Germinal center (tissue), 1 donor: ENCODE measurements at places on chromosomes 3 and 15.

GRCh38 chr15:91872356-91873137, 19.0 kb downstream of the SLCO3A1 start:
- no peak for DNase-seq

GRCh38 chr15:99592145-99592791, 26.5 kb downstream of the MEF2A start:
- no peak for DNase-seq

DNA sequence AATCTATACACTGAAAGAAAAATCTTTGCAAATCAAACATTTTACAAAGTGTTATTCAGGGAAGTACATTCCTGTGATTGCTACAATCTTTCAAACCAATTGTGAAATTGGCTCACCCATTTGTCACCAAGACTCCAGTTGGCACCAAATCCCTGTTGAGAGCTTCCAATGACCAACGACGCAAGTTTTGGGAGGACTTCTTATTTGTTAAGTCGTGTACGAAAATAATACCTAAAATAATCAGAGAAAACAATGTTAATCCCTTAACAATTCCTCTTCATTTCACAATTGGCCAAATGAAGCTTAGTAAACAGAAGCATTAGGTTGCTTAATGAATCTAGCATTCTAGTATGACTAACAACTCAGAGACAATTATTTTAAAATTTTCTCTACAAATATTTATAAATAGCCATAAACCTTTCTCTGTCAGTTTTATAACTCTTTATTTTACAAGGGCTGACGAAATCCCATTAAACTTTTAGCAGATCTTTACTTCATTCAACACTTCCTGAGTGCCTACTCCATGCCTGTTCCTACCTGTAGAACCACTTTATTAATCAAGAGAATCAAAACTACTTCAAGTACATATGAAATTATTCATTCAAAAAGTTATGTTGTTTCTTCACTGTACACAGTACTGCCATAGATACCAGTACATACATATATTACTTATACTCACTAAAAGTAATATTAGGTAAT, 24.0 kb upstream of the HGD start:
- DNase-seq = no peak

GRCh38 chr15:69784798-69785566, 312.7 kb downstream of the TLE3 start:
- DNase-seq = no peak

DNA sequence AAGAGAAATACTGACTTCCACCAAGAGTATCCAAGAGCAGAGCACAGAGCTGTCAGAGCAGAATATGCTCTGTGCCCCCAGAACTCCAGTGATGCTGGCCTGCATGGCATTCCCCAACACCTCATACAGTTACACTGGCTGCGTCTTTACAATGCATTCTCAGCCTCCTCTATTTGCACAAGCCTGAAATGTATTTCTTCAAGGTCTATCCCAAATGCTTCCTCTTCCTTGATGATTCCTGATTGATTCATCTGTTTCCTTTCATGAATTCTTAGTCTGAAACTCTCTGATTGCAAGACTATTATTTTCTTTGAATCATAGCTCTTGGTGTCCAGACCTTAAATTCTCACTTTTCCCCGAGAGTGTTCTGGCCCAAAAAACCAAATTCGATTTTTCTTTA, 664.7 kb downstream of the MECOM start:
- DNase-seq = no peak

- no peak for DNase-seq
Observed at GRCh38 chr15:74378848-74379247, 11.4 kb upstream of the CYP11A1 start.

GRCh38 chr3:143337387-143337786, 217.8 kb downstream of the CHST2 start:
- DNase-seq = no peak

- no peak for DNase-seq
Observed at GRCh38 chr3:132432639-132433038, 15.3 kb downstream of the DNAJC13 start.

DNA sequence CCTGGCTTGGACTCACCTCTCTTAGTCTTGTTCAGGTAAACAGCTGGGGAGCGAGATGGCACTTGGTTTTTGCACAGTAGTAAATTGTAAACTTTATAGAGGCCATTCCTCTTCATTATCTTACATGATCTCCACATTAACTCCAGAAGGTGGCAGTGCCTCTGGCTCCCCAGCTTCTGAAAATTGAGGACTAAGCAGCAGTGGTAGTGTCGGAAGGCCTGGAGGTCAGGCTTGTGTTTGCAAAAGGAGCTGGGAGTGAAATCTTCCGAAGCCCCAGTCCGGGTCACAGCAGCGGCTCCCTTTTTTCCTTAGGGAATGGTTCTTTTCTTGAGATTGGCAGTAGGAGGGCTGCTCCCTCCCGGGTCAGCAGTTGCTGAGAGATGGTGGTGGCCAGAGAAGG, 85.7 kb downstream of the FNDC3B start:
- no peak for DNase-seq

DNA sequence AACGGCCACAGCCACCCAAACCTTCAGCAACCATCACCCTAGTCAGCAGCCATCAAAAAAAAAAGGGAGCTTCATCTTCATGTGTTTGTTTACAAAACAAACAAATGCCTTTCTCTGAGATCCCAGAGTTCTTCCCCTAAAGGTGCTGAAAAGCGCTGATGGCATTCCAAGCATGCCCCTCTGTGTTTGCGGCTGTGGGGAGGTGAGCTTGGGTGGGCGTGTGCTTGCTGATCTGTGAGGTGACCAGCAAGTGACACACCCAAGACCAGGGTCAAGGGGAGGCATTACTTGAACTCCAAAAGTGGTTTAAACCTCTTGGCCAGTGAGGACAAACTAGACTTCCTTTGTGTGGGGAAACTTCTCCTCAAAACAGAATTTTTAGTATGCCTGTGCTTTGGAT, 81.5 kb downstream of the DHX36 start:
- no peak for DNase-seq

- DNase-seq = no peak
Observed at GRCh38 chr3:45799586-45799985, 3.2 kb upstream of the SLC6A20 start.

DNA sequence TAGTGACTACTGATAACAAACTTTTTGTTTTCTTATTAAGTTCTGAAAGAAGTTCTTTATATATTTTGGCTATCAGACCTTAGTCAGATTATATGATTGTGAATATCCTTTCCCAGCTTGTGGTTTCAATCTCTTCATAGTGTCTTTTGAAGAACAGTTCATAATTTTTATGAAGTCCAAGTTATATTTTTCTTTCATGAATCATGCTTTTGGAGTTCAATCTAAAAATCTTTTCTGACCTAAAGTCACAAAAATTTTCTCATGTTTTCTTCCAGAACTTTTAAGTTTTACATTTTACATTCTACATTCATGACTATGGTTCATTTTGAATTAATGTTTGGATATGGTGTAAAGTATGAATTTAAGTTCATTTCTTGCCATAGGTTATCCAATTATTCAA, 34.2 kb upstream of the OCA2 start:
- DNase-seq = no peak

GRCh38 chr3:27186013-27186412, 183.2 kb downstream of the NEK10 start:
- DNase-seq = no peak

- no peak for DNase-seq
Observed at GRCh38 chr15:98304371-98304770, 343.9 kb downstream of the ARRDC4 start.

GRCh38 chr15:39235084-39235795, 345.6 kb upstream of the THBS1 start:
- DNase-seq = no peak

GRCh38 chr3:96961576-96961975, 147.2 kb downstream of the EPHA6 start:
- DNase-seq = no peak

DNA sequence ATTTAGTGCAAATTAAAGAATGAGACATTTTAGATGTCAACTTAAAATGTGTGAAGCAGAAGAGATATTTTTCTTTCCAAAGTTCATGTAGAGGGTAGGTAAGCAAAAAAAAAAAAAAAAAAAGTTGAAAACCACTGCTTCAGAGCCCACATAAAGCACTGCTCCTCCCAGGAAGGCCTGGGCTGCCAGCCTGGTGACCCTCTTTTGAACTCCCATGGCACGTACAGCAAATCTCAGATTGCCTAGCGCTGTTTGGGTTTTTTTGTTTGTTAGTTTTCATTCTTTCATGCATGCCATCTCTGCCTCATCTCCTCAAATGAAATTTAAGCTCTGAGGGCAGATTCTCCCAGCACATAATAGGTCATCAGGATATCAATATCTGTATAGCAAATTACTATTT, 120.1 kb downstream of the SRGAP3 start:
- DNase-seq = no peak

DNA sequence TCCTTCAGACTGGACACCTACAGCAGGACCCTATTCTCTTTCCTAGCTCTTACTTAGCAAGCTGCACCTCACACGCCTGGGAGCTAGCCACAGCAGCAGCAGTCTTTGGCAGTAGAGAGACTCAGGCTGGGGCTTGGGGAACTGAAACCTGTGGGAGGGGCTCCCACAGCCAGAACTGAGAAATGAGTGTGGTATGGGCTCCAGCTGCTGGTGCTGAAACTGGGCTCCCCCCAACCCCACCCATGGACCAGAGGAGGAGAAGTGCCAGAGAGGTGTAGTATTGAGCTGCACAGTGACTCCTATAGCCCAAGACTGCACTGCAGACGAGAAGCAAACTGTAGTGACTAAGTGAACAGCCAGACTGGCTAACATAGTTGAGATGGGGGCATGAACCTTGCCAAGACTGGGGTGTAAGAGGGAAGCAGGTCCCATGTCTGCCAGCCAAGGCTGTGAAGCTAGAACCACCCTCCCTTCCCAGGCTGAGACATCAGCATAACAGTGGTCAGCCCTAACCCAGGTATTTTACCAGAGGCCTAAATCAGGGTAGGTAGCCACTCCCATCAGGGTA, 62.5 kb downstream of the MYO5A start:
- peak; percentile 88 for DNase-seq

GRCh38 chr3:71647751-71648150, 64.2 kb upstream of the FOXP1 start:
- no peak for DNase-seq

GRCh38 chr15:58981808-58982475, 5.5 kb upstream of the RNF111 start:
- DNase-seq = peak; percentile 30

DNA sequence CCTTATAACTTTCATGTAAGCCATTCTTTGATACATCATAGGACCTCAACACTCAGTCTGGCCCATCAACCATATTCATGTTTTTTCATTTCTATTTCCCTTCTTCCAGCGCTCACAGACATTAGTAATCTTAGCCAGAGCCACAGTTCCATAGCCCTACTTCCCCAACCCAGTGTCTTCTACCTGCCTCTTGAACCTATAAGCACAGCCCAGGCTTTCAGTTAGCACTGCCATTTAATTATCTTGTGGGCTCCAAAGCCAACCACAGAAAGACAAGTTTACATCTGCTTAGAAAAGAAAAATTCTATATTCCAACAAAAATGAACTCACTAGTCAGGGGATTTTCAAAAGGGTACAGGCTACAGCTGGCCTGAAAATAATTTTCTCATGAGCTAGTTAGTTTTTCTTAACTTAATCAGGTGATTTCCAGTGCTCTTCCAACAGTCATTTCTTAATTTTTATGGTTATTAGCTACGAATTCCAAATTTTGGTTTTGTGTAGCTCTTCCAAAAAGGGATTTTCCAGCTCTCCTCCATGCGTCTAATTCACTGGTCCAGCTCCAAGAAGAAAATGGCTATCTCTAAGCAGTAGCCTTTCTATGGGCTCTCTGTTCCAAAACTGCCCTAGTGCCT, 13.7 kb downstream of the CD200 start:
- DNase-seq = no peak

DNA sequence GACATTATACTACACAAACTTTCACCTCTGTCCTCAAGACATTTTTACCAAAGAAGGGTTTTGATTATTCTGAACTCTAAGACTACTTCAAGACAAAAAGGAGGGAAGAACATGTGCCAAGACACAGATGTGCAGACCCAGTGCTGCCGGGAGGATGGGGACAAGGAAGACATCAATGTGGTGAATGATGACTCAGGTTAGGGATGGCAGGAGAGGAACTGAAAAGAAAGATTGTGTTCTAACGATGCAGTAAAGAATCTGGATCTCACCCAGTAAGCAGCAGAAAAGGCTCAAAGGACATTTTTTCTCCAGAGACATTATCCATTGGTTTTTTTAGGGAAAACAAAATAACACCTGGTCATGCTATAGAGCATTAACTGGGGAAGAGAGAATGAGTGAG, 449.9 kb upstream of the NR2F2 start:
- no peak for DNase-seq

- no peak for DNase-seq
Observed at GRCh38 chr15:74726774-74727164, 1.4 kb upstream of the CYP1A1 start.

GRCh38 chr3:131744765-131745164, 242.0 kb upstream of the MRPL3 start:
- no peak for DNase-seq

GRCh38 chr3:119245778-119246177, 5.1 kb upstream of the B4GALT4 start:
- DNase-seq = no peak

DNA sequence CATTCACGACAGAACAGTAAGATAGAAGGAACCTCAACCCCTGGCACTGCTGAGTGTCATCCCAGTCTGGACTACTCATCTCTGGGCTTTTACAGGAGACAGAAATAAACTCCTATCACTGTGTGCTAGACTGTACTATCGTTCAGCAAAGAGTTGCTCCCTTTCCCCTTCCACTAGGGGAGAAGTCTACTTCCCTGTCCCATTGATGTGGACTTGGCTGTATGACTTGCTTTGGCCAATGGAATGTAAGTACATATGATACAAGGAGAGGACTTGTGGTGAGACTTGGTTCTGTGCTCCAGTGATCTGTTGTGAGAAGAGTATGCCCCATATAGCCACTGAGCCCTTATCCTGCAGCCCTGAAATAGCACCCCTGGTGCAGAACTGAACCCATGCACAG, 5.3 kb upstream of the KIF7 start:
- no peak for DNase-seq

GRCh38 chr3:139104062-139104461, 59.4 kb upstream of the PRR23C start:
- DNase-seq = no peak

GRCh38 chr3:43035801-43036365, 56.8 kb downstream of the GASK1A start:
- DNase-seq = no peak

GRCh38 chr3:104429727-104430126, 937.0 kb upstream of the ALCAM start:
- no peak for DNase-seq

DNA sequence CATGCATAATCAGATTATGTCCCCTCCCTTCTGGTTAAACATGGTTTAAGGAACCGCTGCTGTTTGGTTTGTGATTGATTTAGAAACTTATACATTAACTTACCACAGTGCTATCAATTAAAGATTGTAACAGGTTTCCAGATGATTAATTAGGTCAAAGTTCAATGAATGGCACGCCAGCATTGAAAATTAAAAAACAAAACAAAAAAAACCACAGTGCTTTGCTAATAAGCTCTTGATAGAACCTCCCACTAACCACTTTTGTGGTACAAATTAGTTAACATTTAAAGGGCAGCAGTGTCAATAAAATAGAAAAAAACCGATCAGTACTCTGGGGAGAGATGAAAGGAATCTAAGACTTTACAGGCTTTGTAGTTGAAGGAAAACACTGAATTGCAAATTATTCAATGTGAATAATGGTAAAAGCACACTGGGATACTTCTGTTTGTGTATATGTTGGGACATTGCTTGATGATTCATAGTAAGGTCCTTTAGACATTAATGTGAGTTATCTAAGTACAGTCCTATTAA, 7.6 kb upstream of the C3orf38 start:
- DNase-seq = no peak

- DNase-seq = no peak
Observed at GRCh38 chr3:127525373-127525772, 65.2 kb downstream of the TPRA1 start.
